T-helper 1 cell (primary cell): ENCODE measurements at places on chromosomes 16 and 17.

- no peak for DNase-seq
Observed at GRCh38 chr17:56317351-56318208, 164.3 kb downstream of the ANKFN1 start.

DNA sequence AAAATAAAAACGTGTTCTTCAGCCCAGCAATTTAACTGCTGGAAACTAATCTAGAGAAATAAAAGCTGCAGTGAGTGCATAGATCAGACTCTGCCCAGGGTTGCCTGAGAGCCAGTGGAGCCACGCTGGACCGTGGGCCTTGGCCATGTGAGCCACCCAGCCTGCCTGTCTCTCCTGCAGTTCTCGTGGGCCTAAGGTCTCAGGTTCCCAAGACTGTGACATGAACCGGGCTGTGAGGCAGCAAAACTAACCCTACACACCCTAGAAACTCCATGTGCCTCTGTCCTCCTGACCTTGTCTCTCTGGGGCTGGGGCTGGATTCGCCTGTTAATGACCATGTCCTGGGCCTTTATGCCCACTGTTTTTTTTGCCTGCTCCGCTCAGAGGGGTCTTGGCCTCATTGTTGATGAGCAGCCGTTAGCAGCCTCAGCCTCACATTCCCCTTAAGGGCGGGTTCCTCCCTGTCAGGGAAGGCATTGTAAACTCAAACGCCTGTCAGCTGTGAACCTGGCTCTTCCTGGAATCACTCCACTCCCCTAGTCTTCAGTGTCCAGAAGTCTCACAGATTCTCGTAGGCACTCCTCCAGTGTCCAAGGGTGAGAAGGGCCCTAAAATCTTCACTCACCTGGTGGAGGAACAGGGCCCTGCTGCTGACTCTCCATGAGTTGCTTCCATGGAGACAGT, 16.9 kb downstream of the C16orf90 start:
- no peak for DNase-seq

DNA sequence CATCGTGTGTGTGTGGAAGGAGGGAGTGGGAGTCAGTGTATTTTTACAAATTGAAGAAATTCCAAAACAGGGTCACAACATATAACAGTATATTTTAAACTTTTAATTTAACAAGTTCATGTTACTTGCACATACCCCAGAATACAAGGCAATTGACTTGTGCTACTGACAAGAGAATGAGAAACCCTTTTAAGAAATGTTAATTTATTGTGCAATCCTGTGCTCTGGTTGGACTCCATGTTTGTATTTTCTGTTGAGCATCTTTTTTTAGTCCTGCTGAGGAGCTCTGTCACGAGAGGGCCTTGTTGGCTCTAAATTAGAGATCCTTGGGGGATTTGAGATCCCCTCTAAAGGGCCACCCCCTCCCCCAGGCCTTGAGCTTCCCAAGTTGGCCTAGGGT, 1.1 kb upstream of the EMP2 start:
- DNase-seq: no peak

DNA sequence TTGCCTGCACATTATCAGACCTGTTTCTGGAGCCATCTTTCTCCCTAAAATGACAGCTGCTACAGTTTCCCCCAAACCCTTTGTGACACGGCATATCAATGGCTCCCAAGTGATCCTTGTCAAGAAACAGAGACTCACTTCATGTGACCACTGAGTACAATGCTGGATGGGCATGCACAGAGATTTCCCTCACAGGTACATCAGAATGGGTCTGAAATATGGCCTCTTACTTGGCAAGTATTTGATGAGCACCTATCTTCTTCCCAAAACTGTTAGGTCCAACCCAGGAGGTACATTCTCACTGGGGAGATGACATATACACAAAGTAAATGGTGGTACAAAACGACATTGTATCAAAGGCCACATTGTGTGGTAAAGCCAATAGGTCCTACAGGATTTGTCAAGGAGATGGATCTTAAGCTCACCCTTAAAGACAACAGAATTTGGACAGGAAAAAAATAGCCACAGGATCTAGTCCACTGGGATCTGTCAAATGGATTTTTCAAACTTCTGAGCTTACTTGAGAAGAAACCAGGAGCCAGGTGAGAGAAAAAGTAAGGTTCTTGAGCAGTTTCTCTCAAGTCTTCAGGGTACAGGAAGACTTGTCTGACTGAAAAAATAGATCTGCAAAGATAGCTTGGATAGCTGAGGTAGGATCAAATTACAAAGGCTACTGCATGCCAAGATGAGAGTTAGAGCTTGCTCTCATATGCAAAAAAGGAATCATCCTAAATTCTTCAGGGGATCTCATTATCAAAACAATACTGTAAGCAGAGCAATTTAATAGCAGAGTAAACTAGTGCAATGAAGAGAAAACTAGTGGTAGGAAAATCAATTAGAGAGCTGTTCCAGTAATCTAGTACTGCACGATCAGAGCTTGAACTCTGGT, 28.8 kb downstream of the RNF43 start:
- no peak for DNase-seq

DNA sequence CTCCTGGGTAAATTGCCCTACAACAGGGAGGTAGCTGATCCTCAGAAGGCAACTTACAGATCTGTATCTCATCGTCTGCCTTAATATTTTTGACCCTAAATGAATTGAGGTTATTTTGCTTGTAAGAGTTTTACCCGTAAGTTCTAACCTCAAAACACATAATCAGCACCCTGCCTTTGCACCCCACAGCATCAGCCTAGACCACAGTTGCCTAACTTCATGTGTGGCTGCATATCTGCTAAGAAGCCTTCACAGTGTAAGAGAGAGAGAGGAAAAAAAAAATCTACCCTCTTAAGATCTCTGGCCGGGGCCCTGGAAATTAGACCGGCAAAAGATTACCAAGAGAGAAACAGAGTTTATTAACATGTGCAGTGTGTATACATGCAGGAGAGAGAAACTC, 76.9 kb downstream of the ARHGAP44 start:
- no peak for DNase-seq

- DNase-seq: no peak
Observed at GRCh38 chr17:80408872-80409271, 6.1 kb upstream of the ENDOV start.

- no peak for DNase-seq
Observed at GRCh38 chr17:31202968-31203367, 94.1 kb downstream of the OMG start.

DNA sequence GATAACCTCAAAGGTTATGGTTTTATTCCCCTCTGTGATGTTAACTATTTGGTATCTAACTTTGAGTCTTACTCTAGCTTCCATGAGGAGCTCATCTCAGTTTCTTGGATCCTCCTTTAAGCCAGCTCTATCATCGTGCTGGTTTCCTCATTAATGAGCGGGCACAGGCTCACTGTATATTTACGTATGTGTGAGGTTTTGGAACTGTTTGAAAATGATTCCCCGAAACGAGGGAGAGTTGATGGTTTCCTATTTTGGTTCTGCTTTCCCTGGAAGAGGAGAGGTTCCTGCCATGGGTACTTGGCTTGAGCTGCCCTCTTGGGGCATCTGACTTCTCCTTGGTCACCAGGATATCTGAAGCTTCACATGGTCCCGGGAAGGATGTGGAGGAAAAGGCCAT, 32.7 kb upstream of the PIK3R6 start:
- DNase-seq: no peak

- DNase-seq: no peak
Observed at GRCh38 chr17:13508896-13509295, 92.8 kb downstream of the HS3ST3A1 start.

DNA sequence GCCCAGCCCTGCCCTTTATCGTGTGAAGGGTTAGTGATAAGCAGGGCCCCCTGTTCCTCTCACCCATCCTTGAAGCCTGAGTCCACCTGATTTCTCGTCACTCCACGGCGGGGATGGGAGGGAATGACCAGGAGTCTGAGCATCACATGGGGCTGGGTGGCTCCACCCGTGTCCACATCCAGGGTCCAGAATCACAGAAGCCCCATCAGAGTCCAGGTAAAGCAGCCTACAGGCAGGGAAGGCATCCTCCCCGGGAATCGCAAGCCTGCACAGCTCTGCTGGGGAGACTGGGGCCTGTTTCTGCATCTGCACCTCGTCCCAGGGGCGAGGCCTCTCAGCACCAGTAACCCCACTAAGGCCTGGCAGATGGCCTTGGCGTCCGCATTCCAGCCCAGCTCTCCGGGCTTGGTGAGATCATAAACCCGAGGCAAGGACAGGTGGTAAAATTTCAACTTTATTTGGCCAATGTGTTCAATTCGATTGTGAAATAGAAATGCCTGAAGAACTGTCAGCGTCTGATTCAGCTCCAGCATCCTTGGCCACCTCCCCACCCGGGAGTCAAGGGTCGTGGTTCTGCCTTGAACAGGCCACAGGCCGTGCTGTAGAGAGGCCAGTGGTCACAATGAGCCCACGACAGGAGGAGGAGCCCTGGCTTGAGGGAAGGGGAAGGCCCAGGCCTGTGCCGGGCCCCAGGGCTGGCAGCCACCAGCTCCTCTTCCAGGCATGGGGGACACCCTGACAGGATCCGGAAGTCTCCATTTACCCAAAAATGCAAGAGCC, 8.1 kb upstream of the PPP1R27 start:
- DNase-seq: no peak
